ENCODE measurements at places on chromosomes 2 and 18.
A peak's percentile ranks its signal among the peaks of the same experiment; 100 is the strongest.

DNA sequence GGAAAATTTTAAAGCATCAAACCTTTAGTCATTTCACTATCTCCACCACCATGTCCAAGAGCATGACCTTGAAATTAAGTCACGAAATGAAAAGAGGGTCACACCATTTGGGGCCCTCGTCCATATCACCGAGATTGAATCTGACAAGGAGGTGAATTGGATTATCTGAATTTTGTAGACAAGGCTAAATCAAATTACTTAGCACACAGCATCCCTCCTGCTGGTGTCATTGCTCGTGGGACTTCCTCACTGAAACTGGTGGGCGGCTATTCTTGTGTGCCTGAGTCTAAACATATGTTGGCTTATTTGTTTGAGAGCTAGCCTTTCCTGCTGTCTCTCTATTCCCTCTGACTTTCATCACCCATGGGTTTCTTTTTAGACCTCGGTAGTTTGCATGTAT, 64.6 kb upstream of the CNGA3 start:
- no peak for DNase-seq

GRCh38 chr2:75503048-75503607, 57.6 kb downstream of the EVA1A start:
- DNase-seq = no peak

- DNase-seq = peak; percentile 8
Observed at GRCh38 chr2:24164416-24164973, 10.4 kb upstream of the FAM228A start.

- DNase-seq = no peak
Observed at GRCh38 chr2:144082327-144082726, 437.6 kb downstream of the ZEB2 start.

DNA sequence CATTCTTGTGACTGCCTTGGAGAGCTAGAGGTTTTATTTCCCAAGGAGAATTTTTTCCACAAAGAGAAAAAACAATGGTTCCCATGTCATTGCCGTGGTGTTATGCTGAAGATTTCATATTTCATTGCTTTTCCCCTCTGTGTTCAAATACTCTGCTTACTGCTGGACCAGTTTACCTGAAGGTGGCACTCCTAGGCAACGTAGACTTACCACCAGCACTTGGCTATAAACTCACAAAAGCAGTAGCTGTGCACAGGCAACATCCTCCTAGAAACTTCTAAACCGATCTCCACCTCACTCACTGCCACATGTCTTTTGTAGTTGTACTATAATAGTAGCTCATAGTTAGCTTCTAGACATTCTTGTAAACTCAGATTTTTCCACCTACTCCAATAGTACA, 1319.7 kb upstream of the CRIM1 start:
- no peak for DNase-seq

GRCh38 chr2:172113617-172114016, 10.9 kb upstream of the DLX2 start:
- no peak for DNase-seq

DNA sequence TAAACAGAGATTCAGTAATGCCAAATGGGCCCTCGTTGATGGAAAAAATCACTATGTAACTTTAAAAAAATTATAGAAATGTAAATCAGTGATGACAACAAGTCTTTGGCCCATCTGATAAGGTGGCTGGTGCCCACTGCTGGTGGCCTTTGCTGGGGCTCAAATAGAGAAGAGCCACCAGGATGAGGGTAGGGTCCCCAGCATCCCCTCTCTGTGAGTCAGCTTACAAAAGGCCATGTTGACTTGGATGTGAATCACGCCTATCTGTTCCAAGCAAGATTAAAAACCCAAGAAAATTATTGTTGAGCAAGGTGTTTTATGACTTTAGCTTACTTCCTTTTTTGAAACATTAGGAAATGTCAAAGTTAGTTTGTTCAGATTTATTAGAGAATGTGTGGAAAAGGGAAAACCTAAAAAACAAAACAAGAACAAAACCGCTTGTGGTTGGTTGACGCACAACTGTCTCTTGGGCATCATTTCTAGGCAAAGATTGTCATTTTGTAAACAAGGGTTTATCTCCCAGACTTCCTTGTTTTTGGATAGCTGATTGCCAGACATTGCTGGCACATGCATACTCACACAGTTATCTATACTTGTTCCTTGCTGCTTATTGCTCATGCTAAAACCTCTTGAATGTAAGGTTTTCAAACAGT, 53.7 kb upstream of the ZNF396 start:
- no peak for DNase-seq

DNA sequence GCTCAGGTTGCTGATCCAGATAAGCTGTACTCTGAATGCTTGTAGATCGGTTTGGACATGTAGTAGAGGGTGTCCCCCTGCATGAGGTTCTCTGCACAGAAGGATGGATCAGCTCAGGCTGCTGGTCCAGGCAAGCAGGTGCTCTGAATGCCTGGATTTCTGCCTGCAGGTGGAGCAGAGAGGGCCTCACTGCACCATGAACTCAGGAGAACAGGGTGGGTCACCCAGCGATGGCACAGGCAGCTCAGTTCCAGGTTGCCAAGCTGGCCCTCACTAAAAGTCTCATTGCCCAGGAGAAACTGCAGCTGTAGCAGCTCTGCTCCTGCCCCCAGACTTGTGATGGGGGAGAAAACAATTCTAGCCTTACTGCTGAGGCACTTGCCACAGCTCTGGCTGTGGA, 491.8 kb downstream of the XIRP2 start:
- DNase-seq = no peak

DNA sequence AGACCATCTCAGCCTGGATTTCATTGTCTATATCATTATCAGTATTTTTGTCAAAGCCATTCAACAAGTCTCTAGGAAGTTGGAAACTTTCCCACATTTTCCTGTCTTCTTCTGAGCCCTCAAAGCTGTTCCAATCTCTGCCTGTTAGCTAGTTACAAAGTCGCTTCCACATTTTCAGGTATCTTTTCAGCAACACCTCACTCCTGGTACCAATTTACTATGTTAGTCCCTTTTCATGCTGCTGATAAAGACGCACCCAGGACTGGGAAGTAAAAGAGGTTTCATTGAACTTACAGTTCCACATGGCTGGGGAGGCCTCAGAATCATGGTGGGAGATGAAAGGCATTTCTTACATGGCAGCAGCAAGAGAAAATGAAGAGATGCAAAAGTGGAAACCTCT, 9.3 kb upstream of the FIGLA start:
- DNase-seq = no peak

GRCh38 chr2:32558492-32558891, 69.4 kb upstream of the TTC27 start:
- DNase-seq = no peak

- DNase-seq = no peak
Observed at GRCh38 chr18:26956863-26957262, 91.4 kb upstream of the AQP4 start.

GRCh38 chr2:207974216-207974605, 51.1 kb downstream of the PLEKHM3 start:
- DNase-seq = no peak

- DNase-seq = no peak
Observed at GRCh38 chr2:121856360-121856759, 100.9 kb downstream of the TSN start.

DNA sequence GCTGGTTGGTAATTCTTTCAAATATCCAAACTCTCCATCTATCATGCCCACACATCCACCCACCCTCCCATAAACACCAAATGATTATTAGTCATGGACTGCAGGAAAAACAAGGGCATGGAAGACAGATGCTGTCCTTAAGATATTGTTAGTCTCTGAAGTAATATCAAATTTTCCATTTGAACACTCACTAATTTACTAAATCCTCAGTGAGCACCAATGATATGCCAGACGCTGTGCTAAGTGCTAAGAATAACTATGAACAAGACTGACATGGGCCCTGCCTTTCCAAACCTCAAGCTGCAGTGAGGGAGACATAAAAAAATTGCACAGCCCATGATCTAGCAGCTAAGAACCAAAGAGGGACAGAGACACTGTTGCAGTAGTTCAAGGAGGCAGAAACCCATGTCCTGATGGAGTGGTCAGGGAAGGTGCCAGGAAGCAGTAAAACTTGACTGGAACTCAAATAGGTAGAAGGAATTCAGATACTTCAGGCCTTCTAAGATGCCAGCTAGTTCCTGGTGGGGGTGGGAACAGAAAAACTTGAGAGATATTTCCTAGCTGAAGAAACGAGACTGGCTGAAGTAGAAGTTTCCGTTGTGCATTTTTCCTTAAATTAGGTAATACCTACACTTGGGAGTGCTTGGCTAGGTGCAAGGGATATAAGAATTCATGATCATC, 182.1 kb downstream of the OSR1 start:
- no peak for DNase-seq

DNA sequence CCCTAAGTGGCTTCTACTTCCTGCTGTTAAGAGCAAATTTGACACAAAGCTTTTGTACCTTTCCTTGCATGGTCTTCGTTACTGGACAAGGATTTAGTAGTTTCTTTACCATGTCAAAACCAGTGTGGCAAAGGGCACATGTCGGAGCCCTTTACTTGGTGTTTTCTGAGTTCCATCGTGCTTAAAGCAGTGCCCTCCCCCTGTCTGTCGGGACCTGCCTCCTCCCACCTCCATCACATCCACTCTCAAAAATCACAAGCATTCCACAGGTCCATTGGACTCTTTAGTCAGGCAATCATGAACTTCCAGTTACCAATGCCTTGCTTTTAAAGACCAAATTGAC, 763 bp downstream of the CCDC141 start:
- DNase-seq = no peak

GRCh38 chr2:60984720-60985119, 32.8 kb upstream of the PEX13 start:
- no peak for DNase-seq

GRCh38 chr2:111049792-111050640, 70.7 kb upstream of the BCL2L11 start:
- DNase-seq = no peak

DNA sequence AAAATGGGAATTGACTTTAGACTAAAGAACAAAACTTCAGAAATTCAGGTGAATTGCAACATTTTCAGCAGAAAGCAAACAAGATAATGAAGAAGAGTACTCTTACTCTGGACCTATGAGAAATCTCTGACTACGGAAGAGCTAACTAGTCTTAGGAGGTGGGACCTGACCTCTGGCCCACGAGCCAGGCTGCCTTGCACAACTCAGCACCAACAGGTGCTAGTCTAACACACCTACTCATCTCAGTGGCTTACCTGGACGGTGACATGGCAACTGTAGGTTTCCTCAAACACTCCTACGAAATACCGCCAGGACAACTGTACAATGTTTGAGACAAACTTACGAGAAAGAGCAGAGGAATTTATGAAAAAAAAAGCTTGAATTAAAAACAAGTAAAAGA, 3.1 kb upstream of the DSC3 start:
- no peak for DNase-seq

DNA sequence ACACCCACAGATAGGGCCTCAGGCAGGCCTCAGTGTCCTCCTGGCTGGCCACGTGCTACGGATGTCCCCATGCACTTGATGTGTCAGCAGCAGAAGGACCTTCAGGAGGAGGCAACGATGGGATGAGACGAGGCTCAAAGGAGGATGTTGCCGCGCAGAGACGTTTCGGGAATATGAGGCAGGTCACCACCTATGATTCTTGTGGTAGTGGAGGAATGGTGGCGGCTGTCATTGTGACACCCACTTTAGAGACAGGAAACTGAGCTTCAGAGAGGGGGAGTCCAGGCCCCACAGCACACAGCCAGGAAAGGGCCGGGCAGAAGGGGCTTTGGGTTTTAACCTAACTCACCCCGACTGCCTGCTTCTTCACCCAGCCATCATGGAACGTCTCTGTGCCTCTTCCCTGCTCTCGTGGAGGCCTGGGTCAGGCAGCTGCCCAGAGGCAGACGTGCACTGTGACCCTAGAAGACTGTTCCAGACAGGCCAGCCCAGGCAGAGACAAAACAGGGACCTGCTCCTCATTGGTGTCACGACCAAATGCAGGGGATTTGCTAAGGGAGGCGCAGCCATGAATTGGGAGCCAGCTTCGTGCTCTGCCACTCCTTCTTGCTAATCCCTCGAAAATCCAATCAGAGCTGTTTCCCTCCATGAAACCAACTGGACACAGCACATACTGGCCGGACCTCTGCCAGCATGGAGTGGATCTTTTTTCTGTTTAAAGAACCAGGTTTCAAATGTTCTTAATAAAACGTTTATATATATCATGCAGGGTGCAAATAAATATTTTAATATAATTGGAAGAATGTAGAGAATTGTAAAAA, 169.2 kb downstream of the ASB1 start:
- no peak for DNase-seq

- no peak for DNase-seq
Observed at GRCh38 chr2:161115205-161115604, 45.0 kb upstream of the TANK start.

DNA sequence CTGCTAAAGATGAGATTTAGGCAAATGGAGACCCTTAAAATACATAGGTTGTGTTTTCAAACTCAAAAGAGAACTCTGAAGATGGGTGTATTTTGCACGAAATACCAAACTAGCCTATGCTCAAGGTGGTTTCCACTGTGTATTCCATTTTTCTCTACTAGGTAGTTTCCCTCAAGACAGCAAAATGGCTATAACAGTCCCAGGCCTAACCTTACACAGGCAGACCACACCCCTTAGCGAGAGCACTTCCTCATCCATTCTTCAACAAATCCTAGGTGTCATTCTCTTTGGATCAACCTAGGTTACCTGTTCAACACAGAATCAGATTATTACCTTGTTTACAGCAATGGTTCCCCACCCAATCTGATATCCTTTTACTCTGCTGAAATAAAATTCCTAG, 42.6 kb downstream of the HNRNPLL start:
- no peak for DNase-seq

DNA sequence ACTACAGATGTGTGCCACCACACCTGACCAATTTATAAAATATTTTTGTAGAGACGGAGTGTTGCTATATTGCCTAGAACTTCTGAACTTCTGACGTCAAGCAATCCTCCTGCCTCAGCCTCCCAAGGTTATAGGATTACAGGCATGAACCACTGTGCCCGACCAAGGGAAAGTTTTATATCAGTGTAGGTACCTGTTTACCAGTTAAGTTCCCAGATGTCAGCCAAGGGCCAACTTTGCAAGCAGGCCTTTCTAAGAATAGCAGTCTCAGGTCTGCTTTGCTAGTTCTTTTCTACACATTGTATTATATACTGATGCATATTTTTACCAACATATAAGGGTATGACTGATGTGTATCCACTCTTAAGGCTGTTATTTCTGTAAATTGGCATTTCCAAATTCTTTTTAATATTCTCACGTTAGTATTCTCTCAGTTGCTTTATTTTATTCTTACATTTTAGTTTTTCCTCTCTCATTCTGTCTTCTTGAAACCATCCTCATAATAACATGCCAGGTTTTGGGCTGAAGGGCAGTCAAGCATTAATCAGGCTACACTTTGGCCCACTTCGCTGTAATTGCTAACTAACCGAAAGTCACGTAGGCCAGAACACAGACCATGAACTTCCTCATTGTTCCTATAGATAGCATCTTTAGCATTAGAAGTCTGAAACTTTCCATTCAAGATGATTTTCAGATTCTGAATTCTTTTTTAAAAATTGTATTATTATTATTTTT, 25.0 kb upstream of the CXXC1 start:
- no peak for DNase-seq

GRCh38 chr18:67261931-67262552, 254.5 kb downstream of the DSEL start:
- DNase-seq = no peak

DNA sequence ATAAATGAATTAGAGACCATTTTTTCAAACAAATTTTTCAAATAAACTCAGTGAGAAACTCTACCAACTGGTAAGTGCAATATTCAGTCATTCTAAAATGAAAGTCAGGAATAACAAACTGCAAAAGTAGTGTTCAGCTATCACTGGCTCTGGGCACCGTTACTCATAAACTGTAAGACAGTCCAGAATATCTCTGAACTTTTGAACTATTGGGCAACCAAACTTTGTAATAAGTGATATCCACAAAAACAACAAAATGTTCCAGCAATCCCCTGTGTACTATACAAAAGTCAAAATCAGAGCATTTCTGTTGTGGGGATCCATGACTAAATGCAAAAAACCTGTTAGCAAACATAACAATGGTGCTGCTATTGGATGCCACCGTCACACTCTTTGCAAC, 56.3 kb downstream of the SLC25A12 start:
- no peak for DNase-seq
